Stimulated activated CD4-positive, alpha-beta T cell treated with anti-CD3 and anti-CD28 coated beads, Interleukin-2, amount 100 ng/mL, for 4 hours (primary cell): ENCODE measurements at places on chromosomes 12 and 14.

DNA sequence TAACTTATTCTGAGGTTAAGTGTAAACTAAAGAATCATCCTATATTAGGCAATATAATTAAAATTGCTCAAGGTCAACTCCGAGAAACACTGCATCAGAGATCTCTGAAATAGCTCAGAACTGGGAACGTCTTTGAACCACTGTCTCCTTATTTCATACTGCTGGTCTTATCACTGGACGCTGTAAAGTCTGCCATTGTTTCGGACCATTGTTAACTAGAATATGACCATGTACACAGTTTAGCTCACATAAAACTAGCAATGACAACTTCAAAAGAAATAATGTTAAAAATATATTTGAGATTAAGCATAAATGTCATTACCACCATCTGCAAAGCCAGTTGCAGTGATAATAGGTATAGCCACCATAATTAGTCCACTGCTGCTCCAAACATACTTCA, 2.9 kb downstream of the ABCD2 start:
- DNase-seq, result no peak

DNA sequence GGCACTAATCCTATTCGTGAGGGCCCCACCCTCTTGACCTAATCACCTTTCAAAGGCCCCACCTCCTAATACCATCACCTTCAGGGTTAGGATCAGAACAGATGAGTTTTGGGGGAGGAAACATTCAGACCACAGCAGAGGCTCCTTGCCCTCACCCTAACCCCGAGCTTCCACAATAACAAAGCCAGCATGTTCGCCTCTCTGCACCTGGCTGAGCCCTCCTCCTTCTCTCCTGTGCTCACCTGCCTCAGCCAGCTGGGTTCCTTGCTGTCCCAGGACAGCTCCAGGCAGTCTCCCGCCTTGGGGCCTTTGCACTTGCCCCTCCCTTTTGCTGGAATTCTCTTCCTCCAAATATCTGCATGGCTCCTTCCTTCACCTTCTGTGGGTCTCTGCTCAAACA, 9.7 kb upstream of the RAN start:
- no peak for DNase-seq

DNA sequence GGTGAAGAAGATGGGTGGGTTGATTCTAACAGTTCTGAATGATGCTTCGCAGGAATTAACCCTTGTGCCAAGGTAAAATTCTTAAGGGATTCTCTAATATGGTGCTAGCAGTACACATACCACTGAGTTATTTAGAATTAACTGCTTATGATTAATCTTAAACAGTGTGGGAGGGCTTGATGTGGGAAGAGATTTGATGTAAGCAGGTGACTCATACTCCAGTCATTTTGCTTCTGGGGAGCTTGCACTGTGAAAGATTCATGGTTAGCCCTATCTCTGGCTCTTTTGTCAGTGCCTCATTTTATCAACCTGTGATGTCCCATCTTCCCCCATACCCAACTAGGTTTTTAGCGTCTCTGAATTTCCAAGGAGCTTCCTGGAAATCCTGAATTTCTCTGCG, 83.8 kb downstream of the NRXN3 start:
- no peak for DNase-seq

DNA sequence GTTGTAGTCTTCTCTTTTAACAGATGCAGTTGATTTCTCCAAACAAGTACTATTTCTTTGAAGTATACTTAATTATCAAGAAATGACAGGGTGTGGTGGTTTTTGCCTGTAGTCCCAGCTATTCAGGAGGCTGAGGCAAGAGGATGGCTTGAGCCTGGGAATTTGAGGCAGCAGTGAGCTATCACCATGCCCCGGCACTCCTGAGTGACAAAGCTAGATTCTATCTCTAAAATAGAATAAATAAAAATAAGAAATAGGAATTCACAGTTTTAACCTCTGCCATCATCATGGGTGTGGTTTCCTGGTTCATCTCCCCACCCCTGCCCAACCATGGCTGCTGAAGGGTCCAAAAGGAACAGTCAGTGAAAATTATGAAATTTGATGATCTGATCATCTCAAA, 290.2 kb upstream of the FLRT2 start:
- no peak for DNase-seq

- DNase-seq, result no peak
Measured at GRCh38 chr12:75917715-75918114, 113.9 kb downstream of the PHLDA1 start.

DNA sequence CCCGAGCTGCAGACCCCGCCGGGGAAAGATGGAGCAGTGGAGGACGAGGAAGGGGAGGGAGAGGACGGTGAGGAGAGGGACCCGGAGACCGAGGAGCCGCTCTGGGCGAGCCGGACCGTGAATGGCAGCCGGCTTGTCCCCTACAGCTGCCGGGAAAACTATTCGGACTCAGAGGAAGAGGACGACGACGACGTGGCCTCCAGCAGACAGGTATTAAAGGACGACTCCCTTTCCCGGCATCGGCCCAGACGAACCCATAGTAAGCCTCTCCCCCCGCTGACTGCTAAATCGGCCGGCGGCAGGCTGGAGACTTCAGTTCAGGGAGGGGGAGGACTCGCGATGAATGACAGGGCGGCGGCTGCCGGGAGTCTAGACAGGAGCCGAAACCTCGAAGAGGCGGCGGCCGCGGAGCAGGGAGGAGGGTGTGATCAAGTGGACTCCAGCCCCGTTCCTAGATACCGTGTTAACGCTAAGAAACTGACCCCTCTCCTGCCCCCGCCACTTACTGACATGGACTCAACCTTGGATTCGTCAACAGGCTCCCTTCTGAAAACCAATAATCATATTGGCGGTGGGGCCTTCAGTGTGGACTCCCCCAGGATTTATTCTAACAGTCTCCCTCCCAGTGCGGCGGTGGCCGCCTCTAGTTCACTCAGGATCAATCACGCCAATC, 962 bp downstream of the LEMD3 start:
- DNase-seq, result peak; percentile 42

DNA sequence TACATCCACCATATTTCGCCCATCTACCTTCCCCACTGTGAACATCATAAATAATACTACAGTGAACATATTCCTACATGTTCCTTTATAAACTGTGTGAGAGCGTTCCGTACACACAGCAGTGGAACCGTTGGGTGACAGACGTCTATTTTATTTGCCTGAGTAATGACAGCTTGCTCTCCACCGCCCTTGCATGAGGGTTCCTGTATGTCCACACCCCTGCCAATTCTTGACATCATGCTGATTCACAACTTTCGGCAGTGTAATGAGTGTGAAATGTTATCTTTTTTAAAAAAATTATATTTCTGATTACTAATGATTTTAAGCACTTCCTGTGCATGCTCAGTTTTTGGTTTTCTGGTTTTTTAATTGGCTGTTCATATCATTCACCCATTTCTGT, 4.3 kb upstream of the RAD52 start:
- DNase-seq, result no peak

DNA sequence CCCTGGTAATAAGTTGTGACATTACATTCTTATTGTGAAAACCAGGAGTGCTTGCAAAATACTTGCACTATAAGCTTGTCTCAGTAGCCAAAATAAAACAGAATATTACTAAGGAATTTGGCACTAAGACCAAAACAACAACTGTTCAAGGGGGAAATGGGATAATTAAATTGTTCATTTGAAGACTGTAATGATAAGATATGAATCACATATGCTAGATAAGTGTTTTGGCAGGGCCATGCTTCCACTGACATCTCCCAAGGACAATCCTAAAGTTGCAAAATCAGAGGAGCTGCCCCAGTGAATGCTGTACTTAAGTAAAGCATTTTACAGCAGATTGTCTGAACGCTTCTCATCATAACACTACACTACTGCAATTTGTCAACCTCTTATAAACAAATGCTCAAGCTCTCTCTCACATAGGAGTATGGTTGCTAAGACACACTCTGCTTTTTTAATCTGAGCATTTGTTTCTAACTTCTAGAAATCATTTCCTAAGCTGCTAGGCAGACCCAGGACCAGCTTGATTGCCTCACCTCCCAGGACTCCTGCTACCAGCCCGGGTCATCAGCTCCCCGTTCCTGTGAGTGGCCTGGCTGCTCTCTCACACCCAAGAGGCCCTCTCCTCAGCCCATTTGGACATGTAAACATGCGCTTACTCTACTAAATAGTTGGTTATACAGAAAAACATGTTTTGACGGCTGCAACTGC, 191.5 kb downstream of the PAX9 start:
- no peak for DNase-seq

DNA sequence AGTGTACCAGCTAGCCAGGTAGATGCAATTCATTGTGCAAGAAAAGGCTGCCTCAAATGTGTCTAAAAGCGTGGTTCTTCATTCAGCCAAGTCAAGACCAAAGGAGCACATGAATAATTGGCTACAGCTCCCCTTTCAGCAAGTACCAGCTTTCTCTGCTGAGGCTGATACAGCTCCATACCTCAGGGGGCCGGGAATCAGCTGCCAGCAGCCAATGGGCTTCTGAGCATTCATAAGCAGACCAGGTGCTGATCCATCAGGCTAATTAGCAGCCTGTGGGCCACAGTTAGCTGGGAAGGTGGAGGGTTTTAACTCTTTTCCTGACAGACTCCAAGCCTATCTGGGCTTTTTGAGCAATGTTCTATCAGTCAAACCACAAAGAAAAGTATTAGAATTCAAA, 264.7 kb downstream of the APAF1 start:
- DNase-seq, result no peak
